ENCODE measurements at places on chromosomes 11 and 22.

DNA sequence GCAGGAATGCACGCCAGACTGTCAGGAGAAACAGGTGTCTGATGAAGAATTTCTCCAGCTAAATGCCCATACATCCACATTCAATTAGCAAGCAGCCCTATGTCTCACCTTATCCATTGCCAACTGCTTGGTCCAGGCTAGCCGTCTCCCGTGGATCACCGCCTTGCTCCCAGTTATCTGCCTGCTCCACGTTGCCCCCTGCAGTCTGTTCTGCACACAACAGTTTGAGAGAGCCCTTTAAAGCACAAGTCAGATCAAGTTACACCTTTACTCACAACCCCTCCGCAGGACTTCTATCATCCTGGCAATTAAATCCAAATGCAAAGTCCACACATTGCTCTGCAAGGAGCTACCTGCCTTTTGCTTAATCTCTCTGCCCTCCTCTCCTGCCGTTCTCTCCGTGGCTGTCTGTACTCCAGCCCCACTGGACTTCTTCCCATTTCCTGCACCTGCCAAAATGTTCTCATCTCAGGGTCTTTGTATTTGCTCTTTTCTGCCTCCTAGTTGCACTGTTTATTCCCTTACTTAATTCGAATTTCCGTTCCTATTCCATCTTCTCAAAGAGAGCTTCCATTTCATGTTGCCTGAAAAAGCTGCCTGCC is 185.3 kb upstream of the LARGE1 start:
- no peak for DNase-seq

GRCh38 chr11:134908583-134908982 is 496.5 kb upstream of the B3GAT1 start:
- DNase-seq = no peak

DNA sequence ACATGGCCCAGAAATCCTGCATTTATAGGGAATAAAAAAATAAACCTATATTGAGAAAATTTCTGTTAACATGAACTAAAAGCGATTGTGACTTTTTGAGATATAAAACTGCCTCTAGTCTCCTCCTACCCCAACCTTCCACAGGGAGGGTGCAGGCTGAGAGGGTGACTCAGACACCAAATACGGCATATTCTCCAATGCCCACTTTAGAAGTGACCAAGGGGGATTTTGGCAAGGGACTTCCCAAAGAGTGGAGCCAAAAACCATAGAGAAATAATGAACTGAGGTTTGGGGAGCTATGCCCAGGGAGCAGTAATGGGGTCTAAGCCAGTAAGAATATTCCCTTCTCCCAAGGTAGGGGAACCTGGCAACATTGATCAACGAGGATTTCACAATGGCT is 124.9 kb upstream of the ZC3H12C start:
- no peak for DNase-seq

GRCh38 chr11:106309070-106309684 is 231.7 kb downstream of the AASDHPPT start:
- no peak for DNase-seq

DNA sequence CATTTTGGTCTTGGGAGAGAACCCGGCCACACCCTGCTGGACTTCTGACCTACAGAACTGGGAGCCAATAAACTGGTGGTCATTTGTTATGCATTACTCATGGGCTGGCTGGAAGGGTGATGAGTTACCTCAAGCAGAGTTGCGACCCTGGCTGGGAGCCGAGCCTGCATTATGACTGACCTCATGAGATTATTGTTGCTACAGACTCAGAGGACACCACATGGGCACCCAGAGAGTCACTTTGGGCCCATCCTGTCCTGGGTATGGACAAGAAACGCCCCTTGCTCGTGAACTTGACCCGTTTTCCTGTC is 531.7 kb downstream of the TBC1D22A start:
- DNase-seq = no peak

DNA sequence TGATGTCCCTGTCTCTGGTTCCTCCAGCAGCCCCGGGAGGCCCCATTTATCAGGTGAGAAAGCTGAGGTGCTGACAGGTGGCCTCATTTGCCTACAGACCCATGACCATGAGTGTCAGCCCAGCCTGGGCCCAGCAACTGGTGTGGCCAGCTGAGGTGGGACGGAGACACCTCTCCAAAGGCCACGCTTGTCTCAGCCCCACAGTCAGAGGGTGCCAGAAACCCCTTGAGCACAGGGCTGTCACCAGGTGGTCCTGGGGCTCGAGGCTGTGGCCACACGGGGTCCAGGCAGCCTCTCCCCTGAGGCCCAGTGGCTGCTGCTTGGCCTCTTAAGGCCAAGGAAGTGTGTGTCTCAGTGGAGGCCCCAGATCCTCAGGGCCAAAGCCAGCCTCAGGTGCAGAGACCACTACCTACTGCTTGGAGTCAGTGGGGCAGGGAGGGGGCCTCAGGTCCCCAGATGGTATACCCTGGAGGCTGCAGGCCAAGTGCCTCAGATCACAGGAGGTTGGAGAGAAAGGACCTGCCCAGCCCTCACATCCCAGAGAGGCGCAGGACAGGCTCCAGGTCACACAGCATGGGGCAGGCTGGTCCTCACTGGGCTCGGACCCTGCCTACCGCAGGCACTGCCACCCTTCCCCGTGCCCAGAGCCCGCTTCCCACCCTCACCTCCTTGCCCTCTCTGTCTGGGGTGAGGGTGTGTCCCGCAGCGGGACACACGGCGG is 11.4 kb downstream of the RAB3IL1 start:
- DNase-seq = no peak

DNA sequence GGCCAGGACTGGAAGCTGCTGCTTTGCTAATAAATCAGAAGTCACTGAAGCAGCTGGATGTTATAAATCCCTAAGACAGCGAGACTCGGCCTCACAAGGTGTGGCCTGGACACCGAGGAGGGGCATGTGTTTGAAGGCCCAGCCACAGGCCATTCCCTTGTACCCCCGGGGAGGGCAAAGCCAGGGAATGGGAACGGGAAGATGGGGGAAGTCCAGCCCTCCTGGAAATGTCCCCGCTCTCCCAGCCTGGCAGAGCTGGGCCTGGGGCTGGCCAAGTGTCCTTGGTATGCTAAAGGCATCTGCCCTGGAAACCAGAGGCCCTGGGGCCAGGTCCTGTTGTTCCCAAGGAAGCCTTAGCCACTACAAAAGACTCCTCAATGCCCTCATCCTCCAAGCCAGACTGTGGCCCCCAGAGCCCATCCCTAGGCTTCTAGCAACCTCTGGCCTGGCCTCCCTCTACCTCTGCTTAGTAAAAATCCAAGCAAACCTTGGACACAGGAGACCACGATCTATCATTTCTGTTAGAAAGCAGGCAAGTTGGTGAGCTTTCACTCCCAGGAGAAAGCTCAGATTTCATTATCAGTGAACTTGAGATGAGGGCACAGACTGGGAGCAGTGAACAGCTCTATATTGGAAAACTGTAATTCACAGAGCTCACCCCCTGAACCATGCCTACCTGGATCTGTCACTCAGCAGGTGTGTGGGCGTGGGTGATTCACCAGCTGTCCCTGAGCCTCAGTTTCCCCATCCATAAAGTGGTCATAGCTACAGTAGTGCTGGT is 11.0 kb downstream of the CHST1 start:
- DNase-seq = no peak

GRCh38 chr11:36296884-36297543 is 926 bp downstream of the PRR5L start:
- DNase-seq = no peak

DNA sequence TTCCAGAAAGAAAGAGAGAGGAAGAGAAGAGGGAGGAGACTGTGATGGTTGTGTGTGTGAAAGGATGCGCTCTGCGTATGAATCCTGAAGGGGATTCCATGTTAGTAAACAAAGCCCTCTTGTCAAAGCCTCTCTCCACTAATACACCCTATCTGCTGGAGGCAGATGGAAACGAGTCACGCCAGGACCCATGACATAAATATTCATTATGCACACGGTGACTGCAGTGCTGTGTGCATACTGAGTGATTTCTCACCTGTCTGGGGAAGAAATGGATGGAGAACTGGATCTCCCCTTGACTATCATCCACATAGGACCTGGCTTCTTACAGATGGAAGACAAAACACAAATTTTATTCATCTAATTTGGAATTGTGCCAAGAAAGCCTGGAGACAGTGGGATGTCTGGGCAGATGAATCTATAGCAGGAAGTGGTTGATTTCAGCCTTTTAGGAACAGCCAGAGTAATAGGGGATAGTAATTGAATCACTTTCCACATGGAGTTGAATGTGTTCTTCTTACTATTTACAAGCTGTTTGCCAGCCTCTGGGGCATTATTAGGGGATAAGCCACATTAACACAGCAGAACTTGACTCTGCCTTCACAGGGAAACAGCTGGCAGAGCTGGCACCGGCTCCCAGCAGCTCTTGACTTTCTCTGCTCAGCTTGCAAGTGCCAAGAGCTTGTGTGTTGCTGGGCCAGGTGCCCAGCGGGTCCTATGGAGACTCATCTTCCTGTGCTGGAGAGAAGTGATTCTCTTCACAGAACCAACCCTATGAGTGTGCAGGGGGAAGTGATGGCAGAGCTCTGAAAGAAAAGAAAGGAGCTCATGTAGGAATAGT is 9.0 kb downstream of the MTNR1B start:
- no peak for DNase-seq

DNA sequence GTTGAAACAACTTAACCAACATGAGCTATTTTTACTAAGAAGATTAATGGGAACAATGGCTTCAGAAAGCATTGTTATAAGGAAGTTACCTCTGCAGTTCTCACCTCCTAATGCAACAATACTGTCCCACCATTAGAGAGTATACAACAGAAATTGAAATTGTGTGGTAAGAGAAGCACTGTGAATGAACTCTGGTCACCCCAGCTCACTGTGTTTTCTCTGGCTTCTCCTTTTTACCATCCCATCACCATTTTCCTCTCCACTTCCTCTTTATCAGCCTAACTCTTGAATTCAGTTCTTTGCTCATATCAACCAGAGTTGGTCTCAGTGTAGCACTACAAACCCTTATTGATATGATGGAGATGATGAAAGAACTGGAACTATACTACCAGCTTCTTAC is 138.0 kb upstream of the POU2AF2 start:
- no peak for DNase-seq
